ENCODE measurements at places on chromosomes 12 and 14. TPM values are rescaled to one million over a fixed set of nuclear protein-coding genes. Genes with fewer than 3 reads are reported as not detected.

- H3K4me3 ChIP-seq: no peak overlapping the region
- peak overlapping the region; percentile 95 for H3K27ac ChIP-seq
- peaks cover 55% of the 10 kb centered on the region for H3K4me1 ChIP-seq
- no peaks in the 10 kb centered on the region for H3K27me3 ChIP-seq
Measured at GRCh38 chr14:77041881-77042545, 13.5 kb upstream of the IRF2BPL start.

DNA sequence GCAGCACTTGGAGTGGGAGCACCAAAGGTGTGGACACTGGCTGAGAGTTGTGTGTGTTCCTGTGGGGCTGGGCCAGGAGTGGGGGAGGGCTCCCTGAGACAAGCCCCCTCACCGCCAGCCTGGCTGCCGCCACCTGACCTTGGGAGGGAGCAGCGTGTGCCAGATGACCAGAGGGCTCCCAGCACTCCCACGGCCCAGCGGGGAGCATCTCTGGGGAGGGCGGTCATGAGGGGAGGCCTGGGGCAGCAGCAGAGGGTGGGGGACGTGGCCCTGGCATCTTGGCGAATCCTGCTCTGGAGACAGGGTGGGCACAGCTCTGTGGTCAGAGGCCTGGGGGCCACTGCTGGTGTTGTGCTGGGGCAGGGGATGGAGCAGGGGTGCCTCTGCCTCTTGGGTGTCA lies 10.7 kb downstream of the CEP170B start:
- H3K4me1 ChIP-seq: peaks cover 24% of the 10 kb centered on the region
- H3K27me3 ChIP-seq: no peaks in the 10 kb centered on the region
- H3K36me3 ChIP-seq: peaks cover 46% of the 10 kb centered on the region
- no peak overlapping the region for H3K4me3 ChIP-seq

GRCh38 chr14:72049462-72049861 lies 117.2 kb downstream of the RGS6 start:
- H3K4me1 ChIP-seq: no peaks in the 10 kb centered on the region
- H3K4me3 ChIP-seq: no peak overlapping the region
- no peaks in the 10 kb centered on the region for H3K27me3 ChIP-seq
- ATAC-seq: no peak
- no peaks in the 10 kb centered on the region for H3K36me3 ChIP-seq

- no peak for ATAC-seq
- H3K4me3 ChIP-seq: no peak overlapping the region
- no peaks in the 10 kb centered on the region for H3K27me3 ChIP-seq
Measured at GRCh38 chr12:118064608-118065007, 3.6 kb upstream of the WSB2 start.

GRCh38 chr14:88518592-88519512 lies 36.0 kb downstream of the PTPN21 start:
- no peaks in the 10 kb centered on the region for H3K27me3 ChIP-seq
- H3K27ac ChIP-seq: no peak overlapping the region
- H3K4me3 ChIP-seq: no peak overlapping the region
- H3K4me1 ChIP-seq: no peaks in the 10 kb centered on the region
- H3K36me3 ChIP-seq: peaks cover 22% of the 10 kb centered on the region

DNA sequence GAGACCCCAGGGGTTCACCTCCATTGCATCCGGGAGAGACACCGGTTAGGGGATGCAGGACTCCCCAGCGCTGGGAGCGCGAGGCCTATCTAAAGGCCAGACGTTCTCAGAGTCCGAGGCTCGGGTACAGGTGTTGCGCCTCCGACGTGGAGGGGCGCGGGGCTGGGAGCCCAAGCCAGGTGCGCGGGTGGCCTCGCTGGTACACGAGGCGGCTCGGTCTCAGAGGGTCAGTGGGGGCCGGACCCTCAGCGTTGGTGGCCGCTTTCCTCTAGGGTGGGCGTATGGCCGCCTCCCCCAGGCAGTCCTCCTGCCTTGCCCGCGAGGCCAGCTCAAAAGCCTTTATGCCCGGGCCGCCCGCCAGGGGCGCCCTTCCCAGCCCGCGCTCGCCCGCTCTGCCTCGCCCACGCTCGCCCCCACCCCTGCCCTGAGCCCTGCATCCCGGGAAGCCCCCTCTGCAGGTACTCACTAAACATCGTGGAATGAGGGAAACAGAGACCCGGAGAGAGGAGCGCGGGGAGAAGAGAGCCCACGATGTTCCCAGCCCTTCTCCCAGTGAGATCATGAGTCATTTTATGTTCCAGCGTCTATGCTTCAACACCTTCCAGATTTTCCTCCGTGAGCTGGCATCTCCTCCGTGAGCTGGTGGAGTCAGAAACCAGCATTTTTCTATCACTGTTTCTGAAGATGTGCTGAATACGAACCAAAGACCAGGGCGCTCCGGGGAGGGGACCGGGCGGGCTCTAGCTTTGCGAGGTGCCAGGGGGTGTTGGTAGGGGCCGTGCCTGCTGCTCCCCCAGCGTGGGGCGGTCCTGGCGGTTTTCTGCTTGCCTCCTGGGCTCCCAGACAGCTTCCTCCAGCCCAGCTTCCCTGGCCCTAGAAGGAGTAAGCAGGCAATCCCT lies 73.8 kb downstream of the DIO3 start:
- H3K4me3 ChIP-seq: no peak overlapping the region
- ATAC-seq: no peak
- H3K36me3 ChIP-seq: no peaks in the 10 kb centered on the region

DNA sequence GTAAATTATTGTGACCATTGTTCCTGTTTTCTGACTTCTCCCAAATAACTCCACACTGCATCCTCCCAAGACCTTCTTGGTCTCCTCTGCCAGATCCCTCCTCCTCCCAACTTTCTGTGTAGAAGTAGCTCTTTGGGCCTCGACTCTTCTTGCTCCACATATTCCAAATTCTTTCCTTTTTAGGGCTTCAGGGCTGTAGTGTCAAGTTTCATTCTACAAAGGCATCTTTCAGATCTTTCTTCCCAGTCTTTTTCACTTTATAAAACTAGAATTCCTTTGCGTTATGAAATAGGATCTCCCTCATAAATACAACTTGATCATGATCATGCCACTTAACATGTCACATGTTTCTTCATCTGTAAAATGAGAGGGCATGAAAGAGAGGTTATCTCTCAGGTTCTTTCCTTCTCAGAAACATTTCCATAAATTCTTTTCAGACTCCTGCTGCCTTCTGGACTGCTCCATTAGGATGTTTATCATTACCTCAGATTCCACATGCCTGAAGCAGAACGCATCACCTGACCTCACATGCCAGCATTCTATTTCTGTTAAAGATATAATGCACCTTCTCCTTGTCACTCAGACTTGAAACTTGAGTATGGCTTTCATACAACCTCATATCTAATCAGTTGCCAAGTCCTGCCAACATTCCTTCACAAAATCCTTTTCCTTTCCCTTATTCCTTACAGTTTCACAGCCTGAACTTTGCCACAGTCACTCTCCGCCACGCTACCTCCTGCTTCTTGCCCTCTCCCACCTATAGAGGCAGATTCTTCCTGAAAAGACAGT lies 8.5 kb downstream of the SLC38A1 start:
- peak; percentile 35 for ATAC-seq
- peak overlapping the region; percentile 83 for H3K27ac ChIP-seq
- peaks cover 98% of the 10 kb centered on the region for H3K4me1 ChIP-seq
- H3K4me3 ChIP-seq: no peak overlapping the region

ZNF385A gene
- total RNA-seq: 22.5 TPM

DNA sequence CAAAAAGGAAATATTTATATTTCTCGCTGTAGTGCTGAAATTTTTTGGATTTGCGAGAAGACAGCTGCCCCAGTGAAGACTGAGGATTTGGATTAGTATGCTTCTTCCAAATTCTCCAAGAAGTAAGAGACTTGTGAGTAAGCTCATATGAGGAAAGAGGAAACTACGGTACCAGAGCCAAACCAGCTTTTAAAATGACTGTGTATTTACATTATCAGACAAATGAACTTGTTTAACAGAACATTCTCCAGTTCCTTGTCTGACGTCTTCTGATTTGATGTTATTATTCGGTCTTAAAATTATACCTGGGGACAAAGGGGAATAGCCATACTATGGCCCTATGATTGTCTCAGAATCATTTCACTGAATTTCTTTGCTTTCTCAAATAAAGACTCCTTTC lies 8.0 kb downstream of the CLEC12B start:
- H3K36me3 ChIP-seq: no peaks in the 10 kb centered on the region
- peaks cover 13% of the 10 kb centered on the region for H3K4me1 ChIP-seq
- H3K27me3 ChIP-seq: no peaks in the 10 kb centered on the region
- no peak for ATAC-seq
- no peak overlapping the region for H3K4me3 ChIP-seq
- H3K27ac ChIP-seq: no peak overlapping the region

GUCY2C gene
- not detected for total RNA-seq

TMEM132D gene
- 0.15 TPM for total RNA-seq

POTEG gene
- total RNA-seq: not detected

GLT1D1 gene
- total RNA-seq: 1.8 TPM

ERP27 gene
- 3.4 TPM for total RNA-seq

DNA sequence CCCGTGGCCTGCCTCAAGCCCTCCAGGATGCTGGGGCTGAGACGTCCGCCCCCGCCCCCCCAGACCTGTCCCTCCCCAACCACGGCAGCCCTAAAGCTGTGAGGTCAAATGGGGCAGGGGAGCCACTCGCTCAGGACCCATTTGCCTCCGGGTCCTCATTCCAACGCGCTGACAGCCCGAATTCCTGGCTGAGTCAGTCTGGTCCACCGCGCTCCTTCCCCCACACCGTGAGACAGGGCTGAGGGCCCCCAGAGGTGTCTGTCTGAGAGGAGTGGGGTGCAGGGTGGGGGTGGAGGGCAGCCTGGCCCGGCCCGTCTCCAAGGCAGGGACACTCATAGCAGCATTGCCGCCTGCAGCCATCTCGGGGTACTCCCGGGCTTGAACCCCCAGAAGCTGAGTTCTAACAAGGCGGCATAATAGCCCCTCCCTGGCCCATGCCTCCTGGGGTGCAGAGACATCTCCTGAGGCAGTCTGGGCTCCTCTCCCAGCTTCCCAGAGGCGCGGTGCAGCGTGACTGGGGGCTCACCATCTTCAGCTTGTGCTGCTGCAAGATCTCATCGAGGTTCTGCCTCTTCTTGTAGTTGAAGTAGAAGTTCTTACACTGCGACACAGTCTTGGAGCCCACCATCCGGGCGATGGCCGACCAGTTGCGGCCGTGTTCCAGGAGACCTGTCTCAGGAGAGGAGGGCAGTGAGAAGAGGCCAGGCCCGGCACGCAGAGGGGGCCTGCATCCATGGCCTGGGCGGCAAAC lies 90.5 kb downstream of the RFLNA start:
- peaks cover 34% of the 10 kb centered on the region for H3K36me3 ChIP-seq
- H3K27me3 ChIP-seq: no peaks in the 10 kb centered on the region
- H3K27ac ChIP-seq: peak overlapping the region; percentile 91
- peaks cover 15% of the 10 kb centered on the region for H3K4me1 ChIP-seq
- ATAC-seq: no peak

- no peaks in the 10 kb centered on the region for H3K27me3 ChIP-seq
- no peak overlapping the region for H3K27ac ChIP-seq
- no peaks in the 10 kb centered on the region for H3K36me3 ChIP-seq
- H3K4me3 ChIP-seq: no peak overlapping the region
- no peaks in the 10 kb centered on the region for H3K4me1 ChIP-seq
Measured at GRCh38 chr14:78488938-78489337, 318.8 kb downstream of the NRXN3 start.

EFS gene
- 17.5 TPM for total RNA-seq

GRCh38 chr12:47112679-47113078 lies 32.9 kb upstream of the AMIGO2 start:
- no peak for ATAC-seq
- no peaks in the 10 kb centered on the region for H3K36me3 ChIP-seq
- H3K4me3 ChIP-seq: no peak overlapping the region
- no peak overlapping the region for H3K27ac ChIP-seq
- no peaks in the 10 kb centered on the region for H3K4me1 ChIP-seq
